Left ventricle myocardium superior (tissue), 1 donor: ENCODE measurements at places on chromosomes 7 and 10. TPM values are rescaled to one million over a fixed set of nuclear protein-coding genes. Genes with fewer than 3 reads are reported as not detected.
A peak's percentile ranks its signal among the peaks of the same experiment; 100 is the strongest.

Gene INMT
- total RNA-seq, result 50.2 TPM

DNA sequence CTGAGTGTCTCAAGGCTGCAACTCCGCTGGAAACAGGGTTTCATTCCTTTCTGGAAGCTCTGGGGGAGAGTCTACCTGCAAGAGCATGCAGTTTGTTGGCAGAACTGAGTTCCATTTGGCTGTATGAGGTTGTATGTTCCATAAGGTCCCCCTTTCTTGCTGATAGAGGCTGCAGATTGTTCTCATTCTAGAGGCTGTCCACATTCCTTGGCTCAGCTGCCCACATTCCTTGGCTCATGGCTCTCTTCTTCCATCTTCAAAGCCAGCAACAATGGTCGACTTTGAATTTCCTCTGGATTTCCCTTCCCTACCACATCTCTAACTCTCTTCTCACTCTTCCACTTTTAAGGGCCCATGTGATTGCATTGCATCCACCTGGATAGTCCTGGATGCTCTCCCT is 147.3 kb upstream of the CDCA7L start:
- DNase-seq, result no peak

- DNase-seq, result peak; percentile 35
Observed at GRCh38 chr10:23031318-23031717, 64.1 kb upstream of the MSRB2 start.

- no peak for DNase-seq
Observed at GRCh38 chr10:72738486-72738885, 46.5 kb downstream of the MCU start.

GRCh38 chr10:88901206-88901983 is 21.4 kb downstream of the STAMBPL1 start:
- no peak for DNase-seq

DNA sequence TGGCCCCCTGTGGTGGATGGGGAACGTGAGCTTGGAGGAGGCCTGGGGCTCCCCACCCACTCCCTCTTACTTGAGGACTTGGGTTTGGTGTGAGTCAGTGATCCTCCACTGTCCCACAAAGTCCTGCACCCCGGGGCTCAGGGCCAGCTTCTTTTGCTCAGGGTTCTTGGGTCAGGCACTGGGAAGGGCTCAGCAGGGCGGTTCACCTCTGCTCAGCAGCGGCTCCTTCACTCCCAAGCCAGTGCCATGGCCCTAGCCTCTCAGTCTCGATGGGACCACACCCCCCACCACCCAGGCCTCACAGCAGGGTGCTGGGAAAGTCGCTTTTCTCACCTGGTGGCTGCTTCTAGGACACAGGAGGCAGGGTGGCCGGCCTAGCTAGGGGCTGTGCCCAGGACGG is 59.1 kb downstream of the ELFN1 start:
- DNase-seq, result no peak

DNA sequence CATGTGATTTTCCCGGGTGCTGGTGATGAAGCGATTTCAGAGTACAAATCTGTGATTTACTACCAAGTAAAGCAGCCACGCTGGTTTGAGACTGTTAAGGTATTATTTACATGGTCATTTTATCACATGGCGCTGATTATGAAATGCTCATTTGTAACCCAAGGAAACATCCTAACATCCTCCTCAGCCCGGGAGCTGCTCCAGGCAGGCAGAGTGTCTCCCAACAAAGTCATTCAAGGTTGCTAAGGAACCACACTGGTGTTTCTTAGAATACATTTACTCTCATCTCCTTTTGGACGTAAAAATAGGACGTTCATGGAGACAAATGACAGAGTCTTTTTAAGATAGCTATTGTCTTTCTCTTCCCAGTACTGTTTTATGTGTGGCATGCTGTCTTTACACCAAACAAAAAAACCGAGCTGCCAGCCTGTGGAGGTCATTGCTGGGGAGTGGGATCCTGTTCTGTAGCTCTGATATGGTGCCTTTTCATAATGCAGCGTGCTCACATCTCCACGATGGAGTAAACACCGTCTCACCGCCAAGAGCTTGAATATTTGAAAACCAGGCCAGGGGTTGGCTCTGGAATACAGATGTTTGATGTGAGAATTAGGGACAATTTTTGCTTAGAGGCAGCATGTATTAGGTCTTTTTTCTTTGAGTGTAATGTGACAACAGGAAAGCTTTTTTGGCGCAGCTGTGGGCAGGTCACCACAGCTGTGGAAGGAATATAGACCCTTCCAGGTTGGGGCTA is 119.6 kb downstream of the DOCK1 start:
- no peak for DNase-seq

Gene GRB10
- 25.4 TPM for total RNA-seq

Gene SLC26A3
- not detected for total RNA-seq

- DNase-seq, result no peak
Observed at GRCh38 chr10:4670737-4671136, 155.3 kb upstream of the AKR1E2 start.

DNA sequence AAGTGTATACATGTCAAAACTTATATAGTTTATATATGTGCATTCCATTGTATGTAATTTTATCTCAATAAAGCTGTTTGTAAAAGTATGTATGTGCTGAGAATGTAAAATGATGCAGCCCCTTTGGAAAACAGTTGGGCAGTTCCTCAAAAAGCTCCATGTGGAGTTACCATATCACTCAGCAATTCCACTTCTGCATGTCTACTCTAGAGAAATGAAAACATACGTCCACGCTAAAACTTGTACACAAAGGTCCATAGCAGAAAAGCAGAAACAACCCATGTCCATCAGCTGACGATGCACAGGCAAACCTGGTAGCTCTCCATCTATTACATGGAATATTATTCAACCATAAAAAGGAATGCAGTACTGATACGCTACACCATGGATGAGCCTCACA is 8.3 kb upstream of the RGS10 start:
- DNase-seq, result no peak

GRCh38 chr7:34211018-34211417 is 305.7 kb downstream of the BMPER start:
- DNase-seq, result no peak

Gene VGF
- not detected for total RNA-seq

Gene ELN
- total RNA-seq, result 29.0 TPM

DNA sequence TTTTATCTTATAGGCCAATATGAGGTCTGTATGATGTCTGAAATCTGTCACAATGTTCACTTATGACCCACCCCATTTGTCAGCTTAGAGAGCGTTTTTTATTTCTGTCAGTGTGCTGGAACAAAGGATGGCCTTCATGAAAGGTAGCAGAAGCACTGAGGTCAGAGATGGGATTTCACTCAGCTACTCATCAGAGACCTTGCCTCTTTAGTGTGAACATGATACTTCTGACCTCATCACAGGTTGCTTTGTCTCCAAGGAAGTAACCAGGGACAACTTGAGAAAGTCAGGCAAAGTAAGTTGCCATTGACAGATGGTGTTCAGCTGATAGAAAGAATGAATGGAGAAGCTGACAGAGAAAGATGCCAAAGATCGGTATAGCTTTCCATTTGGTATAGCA is 16.3 kb downstream of the YAE1 start:
- DNase-seq, result no peak

GRCh38 chr7:16099302-16099849 is 322.0 kb downstream of the CRPPA start:
- no peak for DNase-seq

GRCh38 chr7:47648275-47648925 is 66.5 kb upstream of the TNS3 start:
- DNase-seq, result no peak

- DNase-seq, result no peak
Observed at GRCh38 chr7:77454802-77455201, 38.7 kb upstream of the GSAP start.
